Neural crest cell (in vitro differentiated cells): ENCODE measurements at places on chromosomes 3 and 15. TPM values are rescaled to one million over a fixed set of nuclear protein-coding genes. Genes with fewer than 3 reads are reported as not detected.
A peak's percentile ranks its signal among the peaks of the same experiment; 100 is the strongest.

GRCh38 chr3:101530686-101531047, 17.7 kb upstream of the SENP7 start:
- DNase-seq: no peak

Gene TEX55
- not detected in 2 replicates for total RNA-seq

DNA sequence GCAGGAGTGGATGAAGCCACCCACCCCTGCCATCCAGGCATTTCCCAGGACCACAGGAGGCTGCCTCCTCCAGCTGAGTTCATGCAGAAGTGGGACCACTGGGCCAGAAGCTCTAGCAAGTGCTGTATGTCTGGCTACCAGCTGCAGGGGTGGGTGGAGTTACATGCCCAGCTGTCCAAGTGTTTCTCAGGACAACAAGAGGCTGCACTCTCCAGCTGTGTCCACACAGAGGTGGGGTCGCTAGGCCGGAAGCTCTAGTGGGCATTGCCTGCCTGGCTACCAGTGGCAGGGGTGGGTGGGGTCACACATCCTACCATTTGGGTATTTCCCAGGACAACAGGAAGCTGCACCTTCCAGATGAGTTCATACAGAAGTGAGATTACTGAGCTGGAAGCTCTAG, 234.0 kb upstream of the PPP2R3A start:
- no peak for DNase-seq

- DNase-seq: no peak
Measured at GRCh38 chr3:153163756-153164550, 1.9 kb downstream of the RAP2B start.

DNA sequence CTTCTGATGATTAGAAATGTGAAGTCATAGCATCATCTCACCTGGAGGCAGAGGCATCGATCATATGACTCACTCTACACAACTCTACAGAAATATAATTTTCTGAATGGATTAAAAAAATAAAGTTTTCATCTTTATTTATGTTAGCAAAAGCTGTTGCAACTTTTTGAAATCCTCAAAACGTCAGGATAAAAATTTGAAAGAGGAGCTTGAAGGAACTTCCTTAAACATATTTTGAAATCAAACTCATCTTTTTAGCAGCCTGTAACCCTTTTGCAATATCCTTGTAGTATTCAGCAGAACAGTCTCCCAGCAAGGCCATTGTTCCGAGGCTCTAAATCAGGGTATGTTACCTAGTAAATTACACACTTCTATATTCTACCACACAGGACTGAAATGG, 985.4 kb downstream of the PLOD2 start:
- no peak for DNase-seq

DNA sequence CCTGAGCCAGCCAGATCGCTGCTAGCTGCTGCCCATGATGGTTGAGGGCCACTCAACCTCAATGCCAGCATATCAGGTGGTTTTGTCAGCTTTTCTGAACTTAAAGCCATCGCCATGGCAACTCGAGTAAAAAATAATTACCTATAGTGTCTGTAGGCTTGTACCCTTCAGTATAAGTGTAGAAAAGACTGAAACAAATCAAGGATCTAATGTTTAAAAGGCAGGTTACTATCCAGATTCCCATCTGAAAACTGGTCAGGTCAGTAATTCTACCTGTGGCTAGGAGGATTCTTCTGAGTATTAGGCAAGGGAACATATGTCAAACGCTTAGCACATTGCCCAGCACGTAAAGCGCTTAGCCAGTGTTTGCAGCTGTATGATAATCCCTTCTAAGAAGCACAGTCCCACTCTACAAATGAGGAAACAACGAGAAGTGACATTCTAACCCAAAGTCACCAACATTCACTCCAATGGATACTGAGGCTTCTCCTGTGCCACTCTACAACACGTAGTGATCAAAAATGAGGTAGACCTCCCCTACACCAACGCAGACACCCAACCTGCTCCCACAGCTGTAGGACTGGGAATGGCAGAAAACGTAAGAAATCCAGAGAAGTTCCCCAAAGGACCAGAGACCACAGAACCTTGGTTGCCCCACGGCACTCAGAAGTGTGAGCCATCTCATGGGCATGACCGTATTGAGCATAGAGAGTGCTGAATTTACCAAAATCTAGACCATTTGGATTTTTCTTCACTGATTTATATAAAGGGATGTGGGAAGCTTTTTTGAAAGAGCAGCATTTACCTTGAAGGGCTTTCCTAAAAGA, 55.3 kb downstream of the SLTM start:
- DNase-seq: no peak

Gene MCTP2
- total RNA-seq: 0.25 and 0.35 TPM in 2 replicates

- no peak for DNase-seq
Measured at GRCh38 chr15:63203451-63204090, 14.2 kb downstream of the RAB8B start.

DNA sequence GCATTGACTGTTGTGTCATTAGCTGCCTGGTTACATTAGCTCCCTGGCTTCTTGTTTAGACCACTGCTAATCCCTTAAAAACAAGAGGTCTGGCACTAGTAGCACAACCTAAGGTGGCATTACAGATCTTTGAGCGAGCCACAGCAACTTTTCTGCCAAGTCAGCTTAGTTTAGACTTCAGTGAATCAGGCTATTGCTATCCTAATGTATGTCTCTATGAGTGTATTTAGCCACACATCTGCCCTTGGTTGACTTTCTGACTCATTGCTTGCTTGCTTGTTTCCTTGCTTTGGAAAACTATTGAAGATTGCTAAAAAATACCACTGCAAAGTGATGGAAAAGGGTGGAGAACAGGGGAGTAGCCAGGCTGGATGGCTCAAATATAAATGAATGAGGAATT, 50.2 kb downstream of the CHP1 start:
- DNase-seq: no peak

Gene CX3CR1
- 0.26 TPM in 1 of 2 replicates, not detected in the other for total RNA-seq

GRCh38 chr3:126523745-126524428, at the start of gene CHST13:
Gene CHST13 (plus strand): TSS chr3:126524155. CDS start chr3:126524333, 178 bp downstream.
- peak; percentile 47 for DNase-seq

DNA sequence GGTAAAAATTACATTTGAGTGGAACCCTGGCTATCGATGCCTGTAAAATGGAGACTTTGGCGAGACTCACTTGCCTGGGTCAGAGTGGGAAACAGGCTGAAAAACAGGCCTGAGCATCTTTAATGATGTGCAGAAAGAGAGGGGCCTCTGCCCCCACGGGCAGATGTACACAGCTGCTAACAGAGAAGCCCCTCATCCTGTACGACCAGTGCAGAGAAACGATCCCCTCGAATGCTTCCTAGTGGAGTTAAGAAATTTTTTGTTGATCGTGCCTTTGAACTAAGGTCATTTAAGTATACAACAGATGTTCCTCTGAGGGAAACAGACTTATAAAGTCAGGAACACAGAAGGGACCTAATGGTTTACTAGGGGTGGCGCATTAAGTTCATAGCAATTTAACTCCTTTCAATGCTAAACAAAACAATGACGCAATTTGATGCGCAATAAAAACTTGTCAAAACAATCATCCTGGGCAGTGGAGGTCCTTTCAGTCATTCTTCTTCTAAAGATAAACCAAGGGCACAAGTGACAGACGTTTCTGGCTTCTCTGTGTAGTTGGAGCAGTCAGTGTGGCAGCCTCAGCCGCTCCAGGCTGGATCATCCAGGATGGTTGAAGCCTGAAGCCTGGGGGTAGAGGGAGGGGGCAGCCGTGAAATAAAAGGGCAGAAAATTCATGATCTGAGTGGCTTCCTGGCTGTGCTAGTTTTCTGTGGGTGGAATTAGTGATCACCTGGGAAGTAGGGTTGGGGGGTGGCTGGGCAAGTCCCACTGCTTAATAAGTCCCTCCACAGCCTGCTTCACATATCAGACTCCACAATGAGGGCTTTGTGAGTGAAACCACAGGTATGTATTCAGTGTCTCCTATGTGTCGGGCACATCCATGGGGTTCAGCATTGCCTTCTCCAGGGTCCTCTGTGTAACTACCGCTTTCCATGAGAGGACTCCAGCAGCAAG, 50.8 kb upstream of the MRPS22 start:
- DNase-seq: no peak

- DNase-seq: no peak
Measured at GRCh38 chr3:9077029-9077428, 113.8 kb upstream of the RAD18 start.

DNA sequence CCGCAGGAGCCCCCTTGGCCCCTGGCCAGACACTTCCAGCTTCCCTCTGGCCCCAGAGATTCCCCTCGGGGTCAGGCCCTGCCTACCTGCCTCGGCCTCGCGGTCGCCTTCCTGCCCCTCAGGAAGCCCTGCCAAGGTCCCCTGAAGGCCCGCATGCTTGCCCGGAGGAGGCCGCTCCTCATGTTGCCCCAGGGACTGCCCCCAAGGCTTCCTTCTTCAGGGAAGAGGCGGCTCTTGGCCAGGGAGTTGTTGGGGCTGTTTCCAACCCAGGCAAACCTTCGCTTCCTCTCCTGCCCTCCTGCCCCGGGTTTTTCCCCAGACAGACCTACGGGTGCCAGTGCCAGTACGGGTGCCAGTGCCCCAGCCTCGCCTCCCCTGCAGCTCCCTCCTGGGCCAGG, 13.5 kb upstream of the MUC4 start:
- DNase-seq: no peak

GRCh38 chr3:5296362-5296761, 108.9 kb downstream of the EDEM1 start:
- no peak for DNase-seq

Gene CCDC54
- not detected in 2 replicates for total RNA-seq

DNA sequence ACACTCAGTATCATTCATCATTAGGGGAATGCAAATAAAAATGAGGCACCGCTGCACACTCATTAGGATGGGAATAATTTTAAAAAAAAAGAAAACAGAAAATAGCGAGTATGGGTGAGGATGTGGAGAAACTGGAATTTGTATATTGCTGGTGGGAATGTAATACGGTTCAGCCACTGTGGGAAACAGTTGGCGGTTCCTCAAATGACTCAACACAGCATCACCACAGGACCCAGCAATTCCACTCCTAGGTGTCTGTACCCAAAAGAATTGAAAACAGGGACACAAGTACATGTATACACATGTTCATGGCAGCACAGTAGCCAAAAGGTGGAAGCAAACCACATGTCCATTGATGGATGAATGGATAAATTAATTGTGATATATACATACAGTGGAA, 35.2 kb upstream of the RFTN1 start:
- no peak for DNase-seq

GRCh38 chr3:190424108-190424477, 25.6 kb downstream of the TMEM207 start:
- DNase-seq: no peak

- no peak for DNase-seq
Measured at GRCh38 chr3:186401556-186401955, 39.5 kb upstream of the DGKG start.

Gene ARL13B
- total RNA-seq: 15.6 and 20.8 TPM in 2 replicates

- DNase-seq: no peak
Measured at GRCh38 chr3:59263152-59263551, 213.3 kb upstream of the CFAP20DC start.

Gene TNFSF10
- total RNA-seq: not detected in 2 replicates

DNA sequence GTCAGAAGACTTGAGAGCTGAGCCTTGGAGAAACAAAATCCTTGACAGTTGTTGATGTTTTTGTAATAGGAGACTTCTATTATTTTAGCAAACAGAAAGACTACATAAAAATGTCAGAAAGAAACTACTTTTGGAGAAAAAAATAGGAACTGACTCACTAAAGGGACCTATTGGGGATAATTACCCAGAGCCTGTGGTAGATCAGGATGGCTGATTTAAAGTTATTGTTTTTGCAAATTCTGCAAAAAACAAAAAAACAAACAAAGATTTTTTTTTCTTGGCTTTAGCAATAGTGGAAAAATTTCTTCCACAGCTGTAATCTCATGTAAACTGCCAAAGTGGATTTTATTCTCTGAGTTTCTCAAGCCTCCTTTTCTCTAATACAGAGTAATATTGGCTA, 101.5 kb upstream of the SATB1 start:
- DNase-seq: no peak

Gene CMTM6
- total RNA-seq: 32.6 and 33.7 TPM in 2 replicates

DNA sequence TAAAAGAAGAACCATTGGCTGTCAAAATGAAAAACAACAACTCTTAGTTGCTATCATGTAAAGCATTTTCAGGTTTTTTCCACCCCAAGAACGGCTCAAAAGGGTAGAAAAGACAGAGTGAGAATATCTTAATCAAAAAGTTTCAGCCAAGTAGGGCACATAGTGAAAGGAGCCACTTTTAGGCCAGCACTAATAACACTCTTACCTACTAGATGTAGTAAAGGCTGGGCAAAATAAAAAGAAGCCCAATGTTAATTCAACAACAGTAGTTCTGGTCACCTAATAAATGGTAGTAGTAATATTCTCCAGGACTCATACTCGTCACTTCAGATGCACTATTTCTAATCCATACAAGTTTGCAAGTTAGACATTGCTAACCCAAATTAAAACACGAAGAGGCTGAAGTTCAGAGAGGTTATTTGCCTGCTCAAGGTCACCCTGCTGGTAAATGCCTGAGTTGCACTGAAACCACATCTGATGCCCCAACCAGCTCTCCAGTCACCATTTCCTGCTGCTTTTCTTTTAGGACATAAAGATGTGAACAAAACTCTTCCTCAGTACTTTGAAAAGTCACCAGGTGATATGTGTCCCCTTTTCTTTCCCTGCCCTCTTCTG, 7.5 kb downstream of the GOLIM4 start:
- no peak for DNase-seq

DNA sequence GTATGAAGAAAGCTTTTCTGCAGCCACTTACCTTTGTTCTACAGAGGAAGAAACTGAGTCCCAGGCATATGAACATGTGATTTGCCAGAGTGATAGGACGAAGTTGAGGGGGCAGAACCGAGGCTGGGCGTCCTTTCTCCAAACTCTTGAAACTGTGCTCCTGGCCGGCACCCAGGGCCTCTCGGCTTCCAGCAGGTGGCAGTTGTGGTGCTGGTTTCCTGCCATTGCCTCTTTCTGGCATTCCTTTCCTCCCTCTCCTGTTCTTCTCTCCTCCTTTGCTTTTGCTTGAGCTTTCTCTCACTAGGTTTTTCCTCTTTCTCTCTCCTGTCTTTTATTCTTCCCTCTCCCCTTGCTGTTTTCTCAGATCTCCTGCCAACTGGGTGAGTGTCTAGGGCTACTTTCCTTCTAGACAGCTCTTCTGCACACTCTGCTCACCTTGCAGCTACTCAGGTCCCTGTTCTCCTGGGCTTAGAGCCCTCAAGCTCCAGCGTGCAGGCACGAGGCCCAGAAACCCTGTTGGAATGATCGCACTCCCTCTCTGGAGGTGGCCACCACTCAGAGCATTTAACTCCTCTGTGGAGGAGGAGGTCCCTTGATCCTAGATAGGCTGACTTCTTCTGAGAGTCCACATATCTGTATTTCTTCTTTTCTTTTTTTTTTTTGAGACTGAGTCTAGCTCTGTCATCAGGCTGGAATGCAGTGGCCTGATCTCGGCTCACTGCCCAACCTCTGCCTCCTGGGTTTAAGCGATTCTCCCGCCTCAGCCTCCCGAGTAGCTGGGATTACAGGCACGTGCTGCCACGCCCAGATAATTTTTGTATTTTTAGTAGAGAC, 26.2 kb downstream of the TRAK1 start:
- no peak for DNase-seq

Gene ADAMTSL3
- 0.07 TPM in 1 of 2 replicates, not detected in the other for total RNA-seq

- no peak for DNase-seq
Measured at GRCh38 chr3:188390343-188390718, 236.4 kb downstream of the LPP start.
